Muscle of back (tissue), 13 donors: ENCODE measurements at places on chromosomes 4 and X. TPM values are rescaled to one million over a fixed set of nuclear protein-coding genes. Genes with fewer than 3 reads are reported as not detected.

Gene FMR1NB
- not detected for polyA plus RNA-seq

Gene REELD1
- polyA plus RNA-seq = not detected

Gene GLRB
- polyA plus RNA-seq = 4.8 TPM

Gene SPRY1
- polyA plus RNA-seq = 146 TPM

Gene PPEF2
- not detected for polyA plus RNA-seq

Gene ATP8A1
- 15.3 TPM for polyA plus RNA-seq

Gene PF4V1
- polyA plus RNA-seq = not detected
